ENCODE measurements at places on chromosomes 5 and 9.

DNA sequence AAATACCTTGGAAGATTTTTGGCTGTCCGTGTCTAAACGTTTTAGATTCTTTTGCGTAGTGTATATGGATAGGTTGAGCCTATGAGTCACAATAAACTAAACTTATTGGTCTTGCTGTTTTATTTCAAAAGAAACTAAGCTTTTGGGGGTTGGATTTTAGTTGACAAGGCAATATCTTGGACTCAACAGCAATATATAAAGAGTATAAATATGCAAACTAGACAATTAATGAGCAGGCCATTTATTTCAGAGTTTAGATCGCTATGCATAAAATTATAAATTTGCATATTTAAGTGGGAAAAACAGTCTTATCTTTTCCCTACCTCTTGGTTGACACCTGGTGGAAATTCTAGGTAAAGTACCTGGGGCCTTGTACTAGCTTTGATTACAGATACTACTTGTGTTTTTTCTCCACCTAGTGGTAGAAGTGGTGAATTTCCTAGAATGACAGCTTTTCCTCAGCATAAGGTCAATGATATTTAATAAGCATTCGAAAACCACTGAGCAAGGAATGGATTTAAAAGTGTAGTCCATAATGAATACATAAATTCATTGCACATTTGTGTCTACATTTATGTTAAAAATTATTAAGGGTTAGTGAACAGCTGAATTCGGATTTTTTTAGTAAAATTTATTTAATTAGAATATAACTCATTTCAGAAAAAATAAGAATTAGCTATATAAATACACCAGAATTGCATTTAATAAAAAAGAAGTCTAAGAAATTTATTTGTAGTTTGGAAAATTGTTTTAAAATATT, 1.7 kb upstream of the ARRDC3 start:
- DNase-seq: peak; percentile 95

GRCh38 chr5:18566671-18567070, 932.4 kb downstream of the TAF11L14 start:
- DNase-seq: no peak

DNA sequence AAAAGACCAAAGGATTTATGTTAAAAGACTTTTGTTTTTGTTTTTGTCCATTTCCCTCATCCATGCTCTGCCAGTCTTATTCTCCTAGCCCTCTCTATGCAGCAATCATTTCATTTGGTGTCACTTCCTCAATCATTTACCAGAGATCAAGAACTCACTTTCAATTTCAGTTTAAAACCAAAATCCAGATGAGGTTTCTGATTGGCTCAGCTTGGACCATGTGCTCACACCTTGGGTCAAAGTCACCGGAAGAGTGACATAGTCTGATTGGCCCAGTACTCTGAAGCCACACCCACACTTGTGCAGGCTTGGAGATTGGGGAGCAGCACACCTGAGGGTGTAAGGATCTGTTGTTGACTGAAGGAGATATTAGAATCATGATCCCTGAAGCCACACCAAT, 79.6 kb downstream of the TLR4 start:
- DNase-seq: no peak

DNA sequence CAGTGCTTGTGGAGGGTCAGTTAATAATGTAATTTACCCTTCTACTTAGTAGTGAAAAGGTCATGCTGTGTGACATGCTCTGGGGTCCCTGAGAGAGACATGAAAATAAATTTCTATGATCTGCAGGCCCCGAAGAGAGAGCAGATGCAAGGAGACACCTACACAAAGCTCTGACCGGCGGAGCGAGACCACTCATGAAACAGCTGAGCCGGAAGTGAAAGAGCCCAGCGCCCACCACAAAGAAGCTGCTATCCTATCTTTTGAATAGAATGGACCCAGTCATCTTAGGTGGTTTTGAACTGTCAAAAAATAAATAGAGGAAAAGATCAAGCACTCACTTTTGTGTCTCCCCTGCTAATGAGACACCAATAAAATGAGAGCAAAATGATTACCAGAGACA, 190.0 kb downstream of the MED10 start:
- DNase-seq: no peak

GRCh38 chr5:170303549-170303948, 6.0 kb upstream of the LCP2 start:
- no peak for DNase-seq

DNA sequence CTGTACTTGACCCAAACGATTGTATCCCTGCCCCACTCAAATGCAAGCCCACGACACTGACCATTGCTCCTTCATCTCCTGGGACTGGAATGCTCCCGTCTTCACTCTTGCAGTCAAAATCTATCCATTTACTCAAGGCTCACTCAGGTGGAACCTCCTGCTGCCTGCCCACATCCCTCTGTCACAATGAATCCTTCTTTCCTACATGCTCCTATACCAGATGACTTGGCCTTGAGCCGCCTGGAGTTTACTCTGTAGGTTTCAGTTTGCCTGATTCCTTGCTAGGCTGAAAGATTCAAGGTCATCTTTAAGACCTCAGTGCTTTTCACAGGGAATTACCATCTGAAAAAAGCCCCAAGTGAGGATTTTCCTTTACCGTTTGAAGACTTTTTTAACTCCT, 264.1 kb downstream of the GLIS3 start:
- no peak for DNase-seq

- no peak for DNase-seq
Observed at GRCh38 chr5:113299591-113299990, 135.2 kb downstream of the TSSK1B start.

DNA sequence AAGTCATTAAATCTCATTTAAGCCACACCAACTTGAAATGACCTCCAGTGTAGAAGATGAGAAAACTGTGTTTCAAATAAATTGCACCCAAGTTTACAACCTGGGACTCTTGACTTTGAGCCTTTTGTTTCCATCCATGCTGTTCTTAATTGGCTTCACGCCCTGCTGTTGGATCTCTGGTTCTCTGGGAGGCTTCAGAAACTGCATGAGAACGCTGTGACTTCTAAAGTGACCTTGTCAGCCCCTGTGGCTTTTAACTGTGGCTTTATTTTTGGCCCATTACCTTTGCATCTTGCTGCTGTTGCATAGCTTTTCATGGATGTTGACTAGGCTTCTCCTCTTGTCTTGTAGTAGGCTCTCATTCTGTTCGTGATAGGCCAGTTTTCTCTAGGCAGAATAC, 29.3 kb downstream of the TNFAIP8 start:
- DNase-seq: no peak

- DNase-seq: no peak
Observed at GRCh38 chr9:9498128-9498527, 1114.7 kb downstream of the PTPRD start.

GRCh38 chr5:33457126-33457525, 16.4 kb downstream of the TARS1 start:
- DNase-seq: no peak

DNA sequence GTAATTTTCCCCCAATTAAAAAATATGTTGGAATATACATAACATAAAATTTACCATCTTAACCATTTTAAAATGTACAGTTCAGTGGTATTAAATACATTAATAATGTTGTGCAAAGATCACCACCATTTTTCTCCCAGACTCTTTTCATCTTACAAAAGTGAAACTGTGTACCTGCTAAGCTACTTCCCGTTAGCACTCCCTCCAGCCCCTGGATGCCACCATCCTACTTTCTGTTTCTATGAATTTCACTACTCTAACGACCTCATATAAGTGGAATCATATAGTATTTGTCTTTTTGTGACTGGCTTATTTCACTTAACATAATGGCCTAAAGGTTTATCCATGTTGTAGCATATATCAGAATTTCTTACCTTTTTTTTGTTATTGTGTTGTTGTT, 112.9 kb downstream of the HSPA4 start:
- DNase-seq: no peak

- DNase-seq: no peak
Observed at GRCh38 chr9:69980041-69980440, 63.6 kb upstream of the MAMDC2 start.

- DNase-seq: no peak
Observed at GRCh38 chr9:76405868-76406267, 11.6 kb upstream of the RFK start.

GRCh38 chr5:179516221-179516620, 34.1 kb upstream of the RUFY1 start:
- no peak for DNase-seq

DNA sequence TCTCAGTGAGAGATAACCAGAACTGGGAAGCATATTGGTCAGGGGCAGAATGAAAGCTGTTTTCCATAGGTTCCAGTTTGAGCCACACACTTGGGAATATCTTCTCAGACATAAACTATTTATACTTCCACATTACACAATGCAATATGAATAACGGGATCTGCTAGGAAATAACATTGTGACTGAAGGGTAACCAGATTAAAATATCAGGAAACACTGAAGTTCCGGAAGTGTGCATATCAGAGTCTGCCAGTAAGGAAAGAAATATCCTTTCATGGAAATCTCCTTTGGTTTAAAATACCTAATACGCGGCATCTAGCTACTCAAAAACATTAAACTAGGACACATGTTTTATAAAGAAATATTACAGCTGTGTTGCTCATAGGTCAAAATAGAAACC, 56.3 kb downstream of the ST8SIA4 start:
- no peak for DNase-seq

- DNase-seq: no peak
Observed at GRCh38 chr9:131651599-131651998, 88.3 kb downstream of the RAPGEF1 start.

DNA sequence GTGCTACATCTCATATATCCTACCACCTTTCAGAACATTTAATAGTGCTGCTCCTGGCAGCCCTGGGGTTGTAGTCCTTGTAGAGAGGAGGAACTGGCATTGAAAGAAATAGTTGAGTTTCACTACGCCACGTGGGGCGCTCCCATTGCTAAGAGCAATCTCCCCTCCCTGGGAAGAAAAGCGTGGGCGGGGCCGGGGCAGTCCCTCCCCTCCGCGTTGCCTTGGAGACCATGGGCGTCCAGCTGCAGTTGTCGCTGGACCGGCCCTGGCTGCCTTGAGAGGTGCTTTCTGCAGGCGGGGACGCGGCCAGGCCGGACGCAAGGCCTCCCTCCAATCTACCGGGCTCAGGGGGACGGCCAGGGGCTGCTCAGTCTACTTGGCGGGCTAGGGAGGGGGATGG, 368 bp upstream of the CCDC180 start:
- no peak for DNase-seq

- no peak for DNase-seq
Observed at GRCh38 chr5:95110118-95110517, 174.8 kb downstream of the MCTP1 start.

GRCh38 chr5:176836811-176837706, 26.7 kb downstream of the UNC5A start:
- no peak for DNase-seq

DNA sequence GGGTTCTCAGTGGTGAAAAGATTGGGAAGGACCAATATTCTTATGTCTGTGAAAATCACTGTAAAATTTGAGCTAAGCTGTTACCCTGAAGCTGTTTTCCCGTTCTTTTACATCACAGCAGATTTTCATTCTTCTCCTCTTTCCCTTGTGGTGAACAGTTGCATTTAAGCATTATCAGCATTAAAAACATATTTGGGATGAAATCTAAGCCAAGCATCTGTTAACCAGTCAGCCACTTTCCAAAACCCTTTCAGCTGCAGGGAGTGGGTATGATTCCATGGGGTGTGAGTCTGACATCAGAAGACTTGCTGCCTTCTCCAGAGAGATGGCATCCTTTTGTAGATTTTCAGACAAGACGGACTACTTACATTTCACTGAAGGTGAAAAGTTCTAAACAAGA, 97.2 kb downstream of the TRIO start:
- no peak for DNase-seq

- no peak for DNase-seq
Observed at GRCh38 chr5:10329820-10330481, 22.2 kb upstream of the CMBL start.

GRCh38 chr5:39264528-39264927, 45.2 kb upstream of the FYB1 start:
- DNase-seq: no peak

DNA sequence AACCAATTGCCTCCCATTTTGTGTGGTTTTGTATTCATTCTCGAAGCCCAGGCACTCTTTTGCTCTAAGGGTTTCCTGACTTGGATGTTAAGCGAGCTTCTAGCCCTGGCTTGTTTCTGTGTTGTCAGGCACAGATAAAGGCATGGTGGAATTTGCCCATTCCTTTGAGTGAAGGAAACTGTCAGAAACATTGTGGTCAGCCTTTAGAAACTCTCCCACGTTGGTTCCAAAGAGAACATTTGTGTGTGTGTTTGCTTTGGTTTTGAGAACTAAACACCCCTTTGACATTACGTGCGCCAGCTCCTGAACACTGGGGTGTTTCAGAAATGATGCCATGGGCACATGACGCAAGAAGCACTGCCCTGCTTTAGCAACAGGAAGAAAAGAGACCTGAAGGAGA, 320.9 kb downstream of the NTRK2 start:
- no peak for DNase-seq

DNA sequence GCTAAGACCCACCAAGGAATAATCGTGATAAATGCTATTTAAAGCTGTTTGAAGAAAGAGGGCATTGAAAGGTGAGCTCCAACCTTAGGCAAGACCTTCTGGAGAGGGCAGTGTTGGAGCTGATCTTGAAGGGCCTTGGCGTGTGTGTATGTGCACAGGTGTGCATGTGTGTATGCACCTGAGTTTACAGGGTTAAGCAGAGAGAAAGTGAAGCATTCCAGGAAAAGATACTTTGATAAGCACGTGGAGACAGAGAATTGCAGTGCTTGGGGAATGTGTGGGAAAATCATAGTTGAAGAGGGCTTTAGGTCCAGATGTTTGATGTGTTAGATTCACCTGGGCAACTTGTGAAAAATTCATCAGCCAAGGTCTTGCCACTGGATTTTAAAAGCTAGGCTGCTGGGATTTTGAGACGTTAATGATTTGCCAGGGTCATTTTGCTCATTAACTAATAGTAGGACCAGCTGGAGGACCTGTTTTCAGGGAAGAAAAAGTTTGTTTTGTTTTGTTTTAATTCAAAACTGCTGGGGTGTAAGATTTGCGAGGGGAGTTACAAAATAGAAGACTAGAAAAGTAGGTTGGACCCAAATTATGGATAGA, 78.3 kb upstream of the ANKRD55 start:
- DNase-seq: no peak

DNA sequence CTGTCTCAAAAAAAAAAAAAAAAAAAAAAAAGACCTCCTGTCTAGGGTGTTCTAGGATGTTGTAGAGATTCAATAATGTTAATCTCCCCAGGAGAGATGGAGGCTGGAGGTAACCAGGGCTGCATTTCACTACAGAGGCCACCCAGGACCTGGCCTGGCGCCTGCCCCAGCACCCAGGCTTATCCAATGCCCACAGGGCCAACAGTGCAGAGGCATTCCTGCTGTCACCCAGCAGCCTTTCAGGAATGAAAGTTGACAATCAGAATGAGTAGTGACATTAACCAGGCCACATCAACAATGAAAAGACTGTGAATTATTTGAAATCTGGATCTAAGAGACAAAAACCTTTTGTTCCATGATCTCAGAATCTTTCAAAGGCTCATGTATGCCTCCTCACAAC, 36.2 kb upstream of the GABRP start:
- no peak for DNase-seq

GRCh38 chr9:135789838-135790291, 87.9 kb downstream of the KCNT1 start:
- DNase-seq: no peak

DNA sequence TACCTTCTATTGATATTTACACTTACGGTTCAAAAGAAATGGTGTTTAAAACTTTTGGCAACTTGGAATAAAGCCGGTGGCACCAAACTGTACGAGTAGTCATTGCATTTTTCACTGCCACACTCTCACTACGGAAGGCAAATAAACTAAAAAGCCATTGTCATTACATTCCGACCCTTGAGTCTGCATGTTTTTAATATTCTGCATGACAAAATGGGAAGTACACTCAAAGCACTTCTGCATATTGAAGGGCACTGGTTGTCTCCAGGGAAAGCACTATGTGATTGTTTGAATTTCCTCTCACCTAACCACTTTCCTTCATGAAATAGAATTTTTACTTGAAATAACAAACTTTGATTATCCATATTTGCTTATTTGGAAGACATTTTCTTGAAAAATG, 426.3 kb downstream of the CETN3 start:
- no peak for DNase-seq
